ENCODE measurements at places on chromosomes 16 and 17.

DNA sequence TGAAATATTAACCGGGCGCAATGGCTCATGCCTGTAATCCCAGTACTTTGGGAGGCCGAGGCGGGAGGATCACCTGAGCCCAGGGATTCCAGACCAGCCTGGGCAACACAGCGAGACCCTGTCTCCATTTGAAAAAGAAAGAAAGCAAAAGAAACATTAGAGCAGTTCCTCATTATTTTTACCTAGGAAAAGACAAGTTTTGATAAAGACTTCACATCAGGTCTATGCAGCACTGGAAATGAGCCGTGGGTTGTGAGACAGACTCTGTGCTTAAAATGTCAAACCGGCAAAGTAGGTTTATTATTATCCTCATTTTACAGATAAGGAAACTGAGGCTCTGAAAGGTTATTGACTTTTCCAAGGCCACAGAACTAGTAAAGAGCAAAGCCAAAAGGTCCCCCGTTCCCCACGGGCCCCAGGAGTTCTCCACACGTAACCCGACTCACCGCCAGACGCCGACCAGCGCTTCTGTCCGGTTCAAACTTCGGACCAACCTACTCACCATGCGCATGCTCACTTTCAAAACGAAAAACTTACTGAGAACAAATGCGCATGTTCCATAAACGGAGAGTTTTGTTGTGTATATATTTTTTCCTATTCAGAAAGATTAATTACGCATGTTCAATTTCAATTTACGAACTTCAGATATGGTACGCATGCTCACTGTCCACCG lies 356 bp downstream of the TUBD1 start:
- no peak for DNase-seq

- DNase-seq, result no peak
These were observed 18.8 kb downstream of the PRSS27 start for GRCh38 chr16:2701272-2701671.

DNA sequence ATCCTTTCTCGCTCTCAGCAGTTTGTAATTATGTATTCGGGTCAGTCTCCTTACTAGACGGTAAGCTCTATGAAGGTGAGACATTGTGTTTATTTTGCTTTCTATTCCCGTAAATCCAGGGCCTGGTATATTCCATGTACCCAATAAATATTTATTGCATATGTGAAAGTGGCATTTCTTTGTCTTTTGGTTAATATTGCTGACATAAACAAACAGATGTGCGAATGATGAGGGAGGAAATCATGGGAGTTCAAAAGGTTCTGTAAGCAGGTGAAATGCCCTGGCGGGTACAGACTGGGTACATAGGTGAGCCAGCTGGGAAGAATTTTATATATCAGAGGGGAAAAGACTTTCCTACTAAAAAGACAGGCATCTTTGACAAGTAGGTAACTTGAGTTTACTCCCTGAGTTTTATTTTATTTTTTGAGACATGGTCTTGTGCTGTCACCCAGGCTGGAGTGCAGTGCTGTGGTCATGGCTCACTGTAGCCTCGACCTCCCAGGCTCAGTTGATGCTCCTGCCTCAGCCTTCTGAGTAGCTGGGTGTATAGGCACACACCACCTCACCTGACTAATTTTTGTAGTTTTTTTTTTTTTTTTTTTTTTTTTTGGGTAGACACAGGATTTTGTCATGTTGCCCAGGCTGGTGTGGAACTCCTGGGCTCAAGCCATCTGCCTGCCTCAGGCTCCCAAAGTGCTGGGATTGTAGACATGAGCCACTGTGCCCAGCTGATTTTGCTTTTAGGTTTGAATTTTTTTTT lies 5.7 kb upstream of the METTL9 start:
- DNase-seq, result no peak

- no peak for DNase-seq
These were observed 201.1 kb downstream of the SNX29 start for GRCh38 chr16:12177643-12178042.

DNA sequence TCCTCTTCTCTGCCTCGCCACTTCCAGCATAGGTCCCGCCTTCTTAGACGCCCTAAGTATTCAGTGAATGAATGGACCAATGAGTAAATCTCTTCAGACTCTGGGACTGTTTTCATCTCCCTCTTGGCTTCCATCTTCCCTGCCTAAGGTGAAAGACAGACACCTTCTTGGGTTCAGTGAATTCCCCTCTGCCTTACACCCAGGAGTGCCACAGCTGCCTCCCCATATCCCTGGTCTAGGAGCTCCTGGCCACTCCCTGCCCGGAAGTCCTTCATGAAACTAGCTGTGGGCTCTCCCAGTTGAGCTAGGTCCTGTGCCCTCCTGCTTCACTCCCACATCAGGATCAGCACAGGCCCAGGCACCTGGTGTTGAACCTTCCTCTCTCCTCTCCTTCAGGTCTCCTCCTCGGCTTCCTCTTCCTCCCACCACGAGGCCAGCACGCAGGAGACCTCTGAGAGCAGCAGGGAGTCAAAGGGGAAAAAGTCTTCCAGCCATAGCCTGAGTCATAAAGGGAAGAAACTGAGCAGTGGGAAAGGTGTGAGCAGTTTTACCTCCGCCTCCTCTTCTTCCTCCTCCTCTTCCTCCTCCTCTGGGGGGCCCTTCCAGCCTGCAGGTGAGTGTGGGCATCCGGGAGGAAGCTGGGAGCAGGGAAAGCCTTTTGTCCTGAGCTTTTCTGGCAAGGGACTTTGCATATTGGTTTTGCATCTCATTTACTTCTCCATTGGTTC lies 10.3 kb downstream of the MLLT6 start:
- DNase-seq, result no peak

DNA sequence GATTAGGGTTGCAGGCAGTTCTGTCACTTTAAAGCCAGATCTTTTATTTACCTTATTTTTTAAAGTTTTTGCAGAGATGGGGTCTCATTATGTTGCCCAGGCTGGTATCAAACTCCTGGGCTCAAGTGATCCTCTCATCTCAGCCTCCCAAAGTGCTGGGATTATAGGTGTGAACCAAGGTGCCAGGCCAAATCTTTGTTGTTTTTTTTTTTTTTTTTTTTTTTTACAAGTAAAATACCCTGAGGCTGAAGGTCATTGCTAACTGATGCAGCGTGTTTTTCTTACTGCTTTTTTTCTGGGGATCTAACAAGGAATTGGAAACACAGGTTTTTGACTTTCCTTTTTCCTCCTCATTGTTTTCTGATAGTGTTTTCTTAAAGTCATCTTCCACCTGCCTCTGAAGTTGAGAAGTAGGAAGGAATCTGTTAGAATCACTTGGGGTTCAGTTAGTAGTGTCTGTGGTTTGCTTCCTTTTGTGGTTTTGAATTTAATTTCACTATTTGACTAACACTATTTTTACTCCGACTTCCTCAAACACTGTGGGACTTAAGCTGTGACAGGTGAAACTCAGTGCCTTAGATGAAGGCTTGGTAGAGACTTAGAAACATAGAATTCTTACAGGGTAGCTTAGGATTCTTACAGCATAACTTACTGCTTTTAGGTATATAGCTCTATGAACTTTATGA lies 22.2 kb downstream of the CLTC start:
- DNase-seq, result no peak

- no peak for DNase-seq
These were observed 13.8 kb upstream of the CD79B start for GRCh38 chr17:63945784-63946439.

DNA sequence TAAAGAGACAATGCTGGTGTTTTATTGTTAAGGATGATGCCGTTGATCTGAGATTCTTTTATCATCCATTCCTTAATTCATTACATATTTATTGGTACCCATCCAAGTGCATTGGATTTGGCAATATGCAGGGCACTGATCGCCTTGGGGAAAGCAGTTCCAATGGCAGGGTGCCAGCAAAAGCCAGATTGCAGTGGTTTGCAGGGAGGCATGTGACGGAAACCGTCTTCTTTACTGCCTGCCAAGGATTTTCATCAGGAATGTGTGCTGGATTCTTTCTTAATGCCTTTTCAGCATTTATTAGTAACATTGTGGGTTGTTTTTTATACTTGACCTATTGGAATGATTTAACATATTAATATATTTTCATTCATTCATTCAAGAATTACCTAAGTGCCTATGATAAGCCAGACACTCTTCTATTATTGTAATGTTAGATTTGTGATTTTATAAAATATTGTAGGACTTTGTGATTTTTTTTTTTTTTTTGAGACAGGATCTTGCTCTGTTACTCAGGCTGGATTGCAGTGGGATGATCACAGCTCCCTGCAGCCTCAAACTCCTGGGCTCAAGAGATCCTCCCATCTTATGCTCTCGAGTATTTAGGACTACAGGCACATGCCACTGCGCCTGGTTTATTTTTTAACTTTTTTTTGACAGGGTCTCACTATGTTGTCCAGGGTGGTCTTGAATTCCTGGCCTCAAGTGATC lies 93.4 kb upstream of the TNRC6A start:
- DNase-seq, result no peak

GRCh38 chr17:75090871-75091854 lies 3.4 kb downstream of the SLC16A5 start:
- no peak for DNase-seq

DNA sequence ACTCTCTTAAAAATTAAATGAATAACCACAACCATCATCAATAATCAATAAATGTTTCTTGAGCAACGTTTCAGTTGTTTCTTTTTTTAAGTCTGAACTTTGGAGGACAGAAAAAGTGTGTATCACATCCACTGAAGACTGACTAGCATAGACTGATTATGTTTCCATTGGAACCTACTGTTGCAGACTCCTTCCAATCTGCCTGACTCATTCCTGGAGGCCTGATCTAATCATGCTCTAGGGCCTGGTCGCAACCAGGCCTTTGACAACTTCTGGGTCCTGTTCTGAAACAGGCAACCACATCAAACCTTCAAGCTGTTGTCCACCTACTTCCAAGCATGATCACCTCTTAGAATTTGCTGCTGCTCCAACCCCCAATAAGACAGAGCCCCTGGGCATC lies 109.2 kb upstream of the NUDT7 start:
- no peak for DNase-seq

GRCh38 chr16:74480150-74481029 lies 59.1 kb upstream of the CLEC18B start:
- no peak for DNase-seq

DNA sequence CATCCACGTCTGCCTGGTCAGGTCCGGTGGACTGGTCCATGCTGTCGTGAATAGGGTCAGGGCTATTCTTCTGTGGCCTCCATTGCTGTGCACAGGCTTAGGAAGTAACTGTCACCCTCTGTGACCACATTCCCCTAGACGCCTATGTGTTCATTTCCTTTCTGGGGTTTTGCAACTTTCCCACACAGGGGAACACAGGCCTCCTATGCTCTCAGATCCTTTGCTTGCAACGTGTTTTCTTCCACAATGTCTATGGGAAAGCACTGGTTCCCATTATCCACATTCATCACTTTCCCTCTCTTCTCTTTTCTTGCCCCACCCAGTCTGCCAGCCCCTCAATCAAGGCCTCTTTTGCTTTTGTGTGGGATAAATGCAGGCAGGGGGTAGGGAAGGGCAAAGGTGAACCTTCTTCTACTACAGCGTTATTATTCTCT lies 43.2 kb upstream of the DNAJA2 start:
- DNase-seq, result no peak

GRCh38 chr17:64572682-64573154 lies 65.9 kb downstream of the CEP95 start:
- DNase-seq, result no peak

GRCh38 chr17:56499799-56500388 lies 93.6 kb upstream of the NOG start:
- no peak for DNase-seq

DNA sequence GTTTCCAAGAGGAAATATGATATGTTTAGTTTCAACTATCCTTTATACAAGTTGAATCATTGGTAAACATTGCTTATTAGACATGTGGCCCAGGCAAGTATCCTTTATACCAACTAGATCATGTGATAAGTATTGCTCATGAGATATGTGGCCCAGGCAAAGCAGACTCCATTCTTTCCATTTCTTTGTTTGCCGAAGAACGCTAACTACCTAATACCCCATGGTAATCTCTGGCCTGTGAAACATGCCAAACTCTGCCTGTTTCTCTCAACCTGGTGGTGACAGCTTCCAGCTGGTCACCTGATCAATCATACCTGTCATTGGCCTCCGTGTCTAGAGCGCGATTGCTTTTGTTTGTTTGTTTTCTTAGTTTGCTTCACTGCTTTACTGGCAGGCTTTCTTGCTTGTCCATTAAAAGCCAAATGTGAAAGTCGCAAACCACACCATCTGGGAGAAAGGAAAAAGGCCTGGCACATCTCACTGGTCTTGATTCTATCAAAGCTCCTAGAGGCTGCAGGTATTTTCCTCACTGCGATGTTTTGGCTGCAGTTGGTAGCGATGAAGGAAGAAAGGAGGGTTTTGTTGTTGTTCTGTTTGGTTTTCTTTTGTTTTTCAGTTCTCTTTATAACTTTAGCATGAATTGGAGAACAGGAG lies 686.2 kb downstream of the KCNJ2 start:
- DNase-seq, result no peak

DNA sequence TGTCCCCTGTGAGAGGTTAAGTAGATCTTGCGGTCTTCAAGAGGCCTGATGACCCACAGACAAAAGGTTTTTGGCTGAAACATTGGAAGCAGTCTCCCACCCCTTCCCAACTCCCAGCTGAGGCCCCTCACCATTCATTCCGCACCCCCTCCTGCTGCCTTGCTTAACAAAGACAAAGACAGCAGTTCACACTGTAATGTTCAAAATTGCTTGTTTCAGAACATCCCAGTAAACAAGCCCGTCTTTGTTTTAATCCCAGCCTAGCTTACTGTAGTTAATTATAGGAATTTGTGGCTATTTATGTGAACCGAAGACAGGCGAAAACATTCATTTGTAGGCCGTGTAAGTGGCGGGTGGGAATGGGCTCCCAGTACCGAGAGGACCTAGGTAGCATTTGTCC lies 55.7 kb downstream of the IRX5 start:
- no peak for DNase-seq

GRCh38 chr17:21277332-21277731 lies 7.2 kb upstream of the MAP2K3 start:
- no peak for DNase-seq

DNA sequence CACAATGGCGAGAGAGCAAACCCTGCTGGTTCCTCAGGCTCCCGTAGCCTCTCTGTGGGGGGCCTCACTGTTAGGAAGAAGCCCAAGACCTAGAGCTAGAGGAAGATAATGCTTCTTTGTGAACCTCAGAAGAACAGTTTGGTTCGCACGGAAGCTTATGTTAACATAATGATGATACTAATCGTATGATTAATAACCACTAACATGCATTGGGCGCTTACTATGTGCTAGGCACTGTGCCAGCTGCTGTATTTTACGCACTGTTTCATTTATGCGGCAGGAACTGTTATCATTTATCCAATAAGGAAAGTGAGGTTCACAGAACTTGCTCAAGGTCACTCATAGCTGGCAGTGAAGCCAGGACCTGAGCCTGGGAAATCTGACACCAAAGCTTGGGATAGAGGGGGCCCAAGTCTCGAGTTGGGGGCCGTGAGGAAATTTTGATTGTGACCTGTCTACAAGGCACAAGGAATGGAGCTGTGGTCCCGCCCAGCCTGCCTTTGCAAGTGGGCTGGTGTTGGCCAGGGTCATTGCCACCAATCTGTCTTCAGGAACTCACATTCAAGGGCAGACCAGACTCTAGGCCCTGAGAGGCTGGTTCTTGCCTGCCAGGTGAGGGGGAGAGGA lies 6.8 kb downstream of the PRCD start:
- no peak for DNase-seq

GRCh38 chr16:84310642-84311041 lies 16.0 kb downstream of the WFDC1 start:
- DNase-seq, result no peak

Measured in activated T-helper 1 cell treated with anti-CD3 and anti-CD28 coated beads, Interleukin-2, amount 50 U/mL, for 16 hours (primary cell).